ENCODE measurements at places on chromosomes 3 and 15.

DNA sequence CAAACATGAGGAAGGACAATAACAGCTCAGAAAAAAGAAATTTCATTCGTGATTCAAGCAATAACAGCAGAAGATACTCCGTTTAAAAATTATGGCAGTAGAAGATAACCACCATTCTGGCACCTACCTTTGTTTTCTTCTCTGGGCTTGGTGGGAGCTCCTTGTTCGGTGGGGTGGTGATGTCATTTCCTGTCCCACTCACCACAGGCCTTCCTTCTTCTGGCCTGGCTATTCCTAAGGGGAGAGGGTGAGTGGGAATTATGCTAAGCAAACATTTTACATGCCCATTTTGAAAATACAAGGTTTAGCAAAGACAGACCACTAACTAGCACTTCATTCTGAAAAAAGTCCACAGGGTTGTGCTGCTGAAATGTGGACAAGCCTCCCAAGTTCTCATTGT is 74.4 kb downstream of the DHX30 start:
- DNase-seq, result no peak

- no peak for DNase-seq
Measured at GRCh38 chr3:124759666-124760401, 29.6 kb downstream of the UMPS start.

- DNase-seq, result no peak
Measured at GRCh38 chr15:100457201-100457600, 71.5 kb downstream of the CERS3 start.

DNA sequence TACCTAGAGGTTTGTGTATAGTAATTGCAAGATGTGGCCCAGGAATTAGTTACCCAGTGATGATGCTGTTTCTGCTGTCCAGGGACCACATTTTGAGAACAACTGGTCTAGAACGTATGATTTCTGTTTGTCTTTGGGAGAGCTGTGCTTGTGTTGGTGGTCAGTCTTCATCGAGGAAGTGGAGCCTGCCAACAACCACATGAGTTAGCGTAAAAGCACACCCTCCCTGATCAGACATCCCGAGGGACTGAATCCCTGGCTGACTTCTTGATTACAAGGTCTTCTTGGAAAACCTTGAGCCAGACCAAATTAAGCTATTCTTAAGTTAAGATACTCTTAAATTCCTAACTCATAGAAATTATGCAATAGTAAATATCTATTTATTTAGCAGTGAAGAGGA is 81.7 kb upstream of the ZPLD1 start:
- DNase-seq, result no peak

DNA sequence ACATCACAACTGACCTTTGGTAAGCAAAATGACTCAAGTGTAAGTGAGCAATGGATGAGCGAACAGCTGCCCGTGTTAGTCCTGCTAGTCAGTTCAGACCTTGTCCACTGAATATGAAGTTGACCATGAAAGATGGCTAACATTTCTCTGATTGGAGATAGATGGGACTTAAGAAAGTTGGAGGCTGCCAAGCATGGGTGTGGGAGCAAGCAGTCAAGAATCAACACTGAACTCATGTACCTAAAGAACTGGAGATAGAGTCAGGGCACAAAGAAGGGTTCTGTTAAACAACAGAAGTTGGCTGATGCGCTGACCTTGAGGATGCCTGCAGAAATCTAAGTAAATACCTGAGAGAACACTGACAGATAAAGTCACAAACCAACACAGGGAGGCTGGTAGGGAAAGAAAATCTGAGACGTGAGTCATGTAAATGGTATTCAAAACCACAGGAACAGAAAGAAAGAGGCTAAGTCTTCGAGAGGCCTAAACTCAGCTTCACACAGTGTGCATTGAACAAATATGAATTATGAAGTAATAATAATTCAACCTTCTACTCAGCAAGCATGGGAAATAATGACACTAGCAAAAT is 30.7 kb upstream of the ANPEP start:
- DNase-seq, result no peak

GRCh38 chr3:30658328-30659052 is 52.1 kb downstream of the TGFBR2 start:
- no peak for DNase-seq

DNA sequence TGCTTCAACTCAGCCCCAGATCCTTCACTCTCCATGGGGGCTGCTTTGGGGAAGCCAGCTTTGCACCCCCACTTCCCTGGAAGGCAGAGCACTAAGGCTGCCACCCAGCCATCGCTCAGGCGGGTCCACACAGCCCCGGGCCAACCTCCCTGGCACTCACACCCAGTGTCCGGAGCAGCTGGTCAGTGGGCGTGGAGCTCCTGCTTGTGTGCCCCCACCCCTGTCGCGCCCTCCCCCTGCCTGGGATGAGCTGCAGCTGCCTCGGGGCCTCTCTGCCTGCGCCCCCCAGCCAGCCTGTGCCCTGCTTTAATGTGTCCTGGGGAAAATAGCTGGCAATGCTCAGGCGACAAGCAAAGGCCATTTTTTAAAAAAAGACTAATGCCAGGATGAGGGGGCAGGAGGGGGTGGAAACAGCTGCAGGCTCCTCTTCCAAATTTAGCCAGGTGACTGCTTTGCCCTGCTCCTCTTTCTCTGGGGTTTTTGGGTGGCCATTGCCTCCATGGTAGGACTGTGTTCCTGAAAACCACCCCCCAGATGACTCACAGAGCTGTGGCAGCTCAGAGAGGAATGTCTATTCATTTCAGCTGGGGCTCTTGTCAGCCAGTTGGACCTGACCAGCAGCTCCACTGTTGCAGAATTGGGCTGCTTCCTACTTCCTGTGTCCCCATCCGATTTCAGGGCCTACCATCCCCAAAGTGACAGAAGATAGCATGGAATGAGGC is 65.0 kb downstream of the CEMIP start:
- no peak for DNase-seq

- no peak for DNase-seq
Measured at GRCh38 chr3:27578032-27578431, 93.8 kb upstream of the SLC4A7 start.

- no peak for DNase-seq
Measured at GRCh38 chr3:169150920-169151319, 512.6 kb downstream of the MECOM start.

GRCh38 chr3:24680214-24680967 is 185.7 kb upstream of the THRB start:
- DNase-seq, result peak; percentile 32

- no peak for DNase-seq
Measured at GRCh38 chr3:23271876-23272741, 69.0 kb downstream of the UBE2E2 start.

- no peak for DNase-seq
Measured at GRCh38 chr3:115503394-115503793, 119.9 kb upstream of the GAP43 start.

DNA sequence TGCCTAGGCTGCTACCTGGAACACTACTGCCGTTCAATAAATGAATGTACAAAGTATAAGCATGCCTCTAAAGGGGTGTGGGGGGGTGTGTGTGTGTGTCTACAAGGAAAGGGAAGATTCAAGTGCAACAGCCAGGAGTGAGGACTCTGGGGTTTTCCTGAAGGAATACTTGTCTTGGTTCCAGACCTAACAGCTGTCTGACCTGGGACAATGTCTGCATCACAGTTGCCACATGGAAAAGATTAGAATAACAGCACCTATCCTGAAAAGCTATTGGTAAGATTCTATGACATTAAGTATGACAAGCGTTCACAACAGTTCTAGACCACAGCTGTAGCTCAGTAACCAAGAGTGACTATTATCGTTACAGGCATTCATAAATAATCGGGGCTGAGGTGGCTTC is 345.2 kb downstream of the FOXP1 start:
- no peak for DNase-seq

Measured in stimulated activated CD4-positive, alpha-beta T cell treated with anti-CD3 and anti-CD28 coated beads, Interleukin-1b, Interleukin-23, amount 100 ng/mL, for 4 hours (primary cell).